Lower leg skin (tissue), 4 donors: ENCODE measurements at places on chromosomes 16 and 17. TPM values are rescaled to one million over a fixed set of nuclear protein-coding genes. Genes with fewer than 3 reads are reported as not detected.

DNA sequence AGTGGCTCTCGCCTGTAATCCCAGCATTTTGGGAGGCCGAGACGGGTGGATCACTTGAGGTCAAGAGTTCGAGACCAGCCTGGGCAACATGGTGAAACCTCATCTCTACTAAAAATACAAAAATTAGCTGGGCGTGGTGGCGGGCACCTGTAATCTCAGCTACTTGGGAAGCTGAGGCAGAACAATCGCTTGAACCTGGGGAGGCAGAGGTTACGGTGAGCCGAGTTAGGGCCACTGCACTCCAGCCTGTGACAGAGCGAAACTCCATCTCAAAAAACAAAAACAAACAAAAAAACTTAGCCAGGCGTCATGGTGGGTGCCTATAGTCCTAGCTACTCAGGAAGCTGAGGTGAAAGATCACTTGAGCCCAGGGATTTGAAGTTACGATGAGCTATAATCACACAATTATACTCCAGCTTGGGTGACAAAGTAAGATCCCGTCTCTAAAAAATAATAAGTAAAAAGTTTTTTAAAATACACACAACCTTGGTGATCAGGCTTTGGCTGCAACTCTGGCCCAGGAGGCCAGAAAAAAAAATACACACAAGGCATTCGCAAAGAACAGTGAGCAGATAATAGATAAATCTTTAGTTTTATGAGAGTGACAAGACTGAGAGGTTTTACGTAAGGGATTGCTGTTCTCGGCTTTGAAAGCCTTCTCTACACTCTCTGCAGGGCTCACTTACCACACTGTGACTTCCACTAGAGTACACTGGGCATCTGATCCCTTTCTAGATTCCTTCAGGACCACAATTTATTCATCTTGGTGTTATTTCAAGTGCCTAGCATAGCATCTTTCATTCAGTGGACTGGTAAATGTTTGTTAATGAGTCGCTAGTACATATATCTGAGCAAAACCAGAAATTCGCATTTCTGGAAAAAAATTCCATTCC, 5.9 kb downstream of the GSPT1 start:
- DNase-seq = no peak

DNA sequence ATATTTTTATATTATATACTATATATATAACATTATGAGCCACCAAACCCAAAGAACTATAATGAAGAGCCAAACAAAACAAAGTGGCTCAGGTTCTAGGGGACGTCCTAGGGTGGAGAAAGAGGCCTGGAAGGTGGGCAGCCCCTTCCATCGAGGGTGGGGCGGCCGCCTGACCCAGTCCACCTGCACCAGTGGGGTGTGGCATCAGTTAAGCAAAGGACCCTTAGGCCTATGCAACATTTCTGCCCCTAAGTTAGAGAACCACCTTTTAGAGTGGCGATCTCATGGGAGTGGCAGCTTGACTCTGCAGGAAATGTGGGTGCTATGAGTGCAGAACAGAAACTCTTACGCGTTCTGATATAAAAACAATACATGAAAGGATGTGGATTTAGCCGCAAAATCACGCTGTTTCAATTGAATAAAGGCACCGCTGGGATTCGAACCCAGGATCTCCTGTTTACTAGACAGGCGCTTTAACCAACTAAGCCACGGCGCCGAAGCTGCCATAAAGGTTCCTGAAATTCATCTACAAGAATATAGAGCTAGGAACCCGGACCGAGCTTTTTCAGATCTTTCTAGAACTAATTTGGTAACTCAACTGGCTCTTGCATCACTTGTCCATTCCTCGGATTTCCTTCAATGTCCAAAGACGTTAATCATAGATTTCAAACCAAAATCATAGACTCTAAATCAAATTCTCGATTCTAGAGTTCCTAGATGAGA, 15.6 kb upstream of the AURKB start:
- DNase-seq = peak; percentile 56

- no peak for DNase-seq
Observed at GRCh38 chr17:41520821-41521521, 2.3 kb upstream of the KRT15 start.

DNA sequence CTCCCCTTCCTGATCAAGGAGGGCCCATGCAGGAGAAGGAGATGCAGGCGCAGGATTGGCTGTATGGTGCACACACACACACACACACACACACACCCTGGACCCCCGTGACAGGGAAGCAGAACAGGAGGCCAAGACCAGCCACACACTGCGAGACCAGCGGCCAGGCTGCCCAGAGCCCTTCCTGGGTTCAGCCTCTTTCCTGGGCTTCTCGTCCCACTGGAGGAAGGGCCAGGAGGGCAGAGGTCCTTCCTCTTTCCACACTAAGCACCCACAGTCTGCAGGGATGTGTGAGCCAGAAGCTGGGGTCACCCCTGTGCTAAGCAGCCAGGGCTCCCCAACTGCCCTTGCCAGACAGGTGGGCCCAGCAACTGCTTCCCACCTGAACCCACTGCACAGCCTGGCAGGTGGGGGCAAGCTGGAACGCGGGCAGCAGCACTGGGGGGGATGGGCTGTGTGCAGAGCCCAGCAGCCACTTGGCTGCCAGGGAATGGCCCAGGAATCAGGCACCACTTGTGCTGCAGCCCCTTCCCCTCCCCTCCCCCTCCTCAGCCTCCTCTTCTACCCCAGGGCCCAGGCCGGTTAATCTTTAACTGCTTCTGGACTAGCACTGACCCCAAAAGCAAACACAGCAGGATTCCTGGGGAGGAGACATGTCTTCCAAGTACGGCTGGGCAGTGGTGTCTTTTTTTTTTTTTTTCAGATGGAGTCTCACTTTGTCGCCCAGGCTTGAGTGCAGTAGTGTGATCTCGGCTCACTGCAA, 44.6 kb upstream of the SLC38A10 start:
- no peak for DNase-seq

DNA sequence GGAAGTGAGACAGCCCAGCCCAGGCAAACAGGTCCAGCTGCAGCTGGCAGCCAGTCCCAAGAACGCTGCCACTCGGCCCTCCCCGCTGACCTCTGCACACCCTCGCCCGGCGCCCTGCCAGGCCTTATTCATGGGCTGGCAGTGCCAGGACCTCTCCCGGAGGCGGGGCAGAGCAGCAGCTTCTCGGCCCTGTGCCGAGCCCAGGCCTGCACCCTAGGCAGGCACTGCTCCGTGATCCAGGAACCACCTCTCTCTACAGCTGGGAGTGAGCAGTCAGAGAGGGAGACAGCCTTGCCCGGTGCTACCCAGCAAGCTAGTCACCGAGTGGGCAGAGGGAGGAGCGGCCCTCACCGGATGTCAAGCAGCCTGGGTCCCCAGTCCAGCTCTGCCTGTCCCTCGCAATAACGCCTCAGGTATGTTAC, 79.9 kb upstream of the CBX4 start:
- peak; percentile 63 for DNase-seq

DNA sequence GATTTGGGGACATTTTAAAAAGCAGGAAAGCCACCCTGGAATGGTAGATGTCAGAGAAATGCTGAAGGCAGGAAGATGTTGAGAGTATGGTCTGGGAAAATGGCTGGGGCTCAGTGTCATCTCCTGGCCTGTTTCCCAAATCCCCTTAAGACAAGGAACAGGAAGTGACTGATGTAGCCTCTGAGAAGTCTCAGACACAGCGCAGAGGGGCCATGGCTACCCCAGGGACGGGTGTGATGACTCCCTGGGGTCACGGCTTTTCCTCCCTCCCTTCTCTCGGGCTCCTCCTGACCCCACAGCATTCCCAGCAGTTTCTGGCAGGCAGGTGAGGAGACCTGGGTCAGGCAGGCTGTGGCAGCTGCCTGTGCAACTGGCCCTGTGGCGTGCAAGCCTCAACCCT, 45.4 kb downstream of the RAP1GAP2 start:
- no peak for DNase-seq

- no peak for DNase-seq
Observed at GRCh38 chr17:73647301-73647695, 3.1 kb upstream of the SDK2 start.

DNA sequence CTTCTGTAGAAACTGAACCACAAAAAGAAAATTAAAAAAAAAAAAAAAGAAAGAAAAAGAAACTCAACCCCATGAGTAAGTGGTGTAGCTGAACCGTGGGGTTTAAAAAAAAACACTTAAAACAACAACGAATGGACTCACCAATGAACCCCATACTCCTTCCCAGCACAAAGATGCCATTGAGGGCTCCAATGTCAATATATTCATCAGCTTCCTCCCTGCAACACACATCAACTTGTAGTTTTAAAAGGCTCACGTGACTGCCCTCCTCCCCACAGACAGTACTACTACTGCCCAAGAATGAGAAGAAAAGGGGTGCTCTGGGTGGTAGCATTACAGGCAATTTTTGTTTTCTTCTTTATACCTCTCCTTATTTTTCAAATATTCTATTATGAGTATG, 3.3 kb upstream of the KLHL11 start:
- no peak for DNase-seq

- DNase-seq = no peak
Observed at GRCh38 chr17:76276069-76276431, 10.9 kb downstream of the UBALD2 start.

DNA sequence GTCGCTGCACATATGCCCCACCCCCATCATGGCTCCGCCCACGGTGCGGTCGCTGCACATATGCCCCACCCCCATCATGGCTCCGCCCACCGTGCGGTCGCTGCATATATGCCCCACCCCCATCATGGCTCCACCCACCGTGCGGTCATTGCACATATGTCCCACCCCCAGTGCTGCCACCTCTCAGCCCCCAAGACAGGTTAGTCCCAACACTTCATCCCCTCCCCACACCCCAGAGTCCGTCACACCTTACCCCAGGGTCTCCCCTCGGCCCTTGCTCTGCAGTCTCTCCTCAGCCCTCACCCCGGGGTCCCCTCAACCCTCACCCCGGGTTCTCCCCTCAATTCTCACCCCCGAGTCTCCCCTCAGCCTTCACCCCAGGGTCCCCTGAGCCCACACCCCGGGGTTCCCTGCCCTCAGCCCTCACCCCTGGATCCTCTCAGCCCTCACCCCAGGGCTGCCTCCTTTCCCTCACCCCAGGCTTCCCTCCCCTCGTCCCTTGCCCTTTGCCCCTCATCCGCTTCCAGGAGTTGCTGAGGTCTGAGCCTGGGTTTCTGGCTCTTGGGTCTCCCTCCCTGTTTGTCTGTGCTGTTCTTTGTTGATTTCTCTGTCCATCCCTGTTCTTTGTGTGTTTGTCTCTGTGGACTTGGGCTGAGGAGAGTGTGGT, 25.6 kb downstream of the TPSG1 start:
- DNase-seq = no peak

DNA sequence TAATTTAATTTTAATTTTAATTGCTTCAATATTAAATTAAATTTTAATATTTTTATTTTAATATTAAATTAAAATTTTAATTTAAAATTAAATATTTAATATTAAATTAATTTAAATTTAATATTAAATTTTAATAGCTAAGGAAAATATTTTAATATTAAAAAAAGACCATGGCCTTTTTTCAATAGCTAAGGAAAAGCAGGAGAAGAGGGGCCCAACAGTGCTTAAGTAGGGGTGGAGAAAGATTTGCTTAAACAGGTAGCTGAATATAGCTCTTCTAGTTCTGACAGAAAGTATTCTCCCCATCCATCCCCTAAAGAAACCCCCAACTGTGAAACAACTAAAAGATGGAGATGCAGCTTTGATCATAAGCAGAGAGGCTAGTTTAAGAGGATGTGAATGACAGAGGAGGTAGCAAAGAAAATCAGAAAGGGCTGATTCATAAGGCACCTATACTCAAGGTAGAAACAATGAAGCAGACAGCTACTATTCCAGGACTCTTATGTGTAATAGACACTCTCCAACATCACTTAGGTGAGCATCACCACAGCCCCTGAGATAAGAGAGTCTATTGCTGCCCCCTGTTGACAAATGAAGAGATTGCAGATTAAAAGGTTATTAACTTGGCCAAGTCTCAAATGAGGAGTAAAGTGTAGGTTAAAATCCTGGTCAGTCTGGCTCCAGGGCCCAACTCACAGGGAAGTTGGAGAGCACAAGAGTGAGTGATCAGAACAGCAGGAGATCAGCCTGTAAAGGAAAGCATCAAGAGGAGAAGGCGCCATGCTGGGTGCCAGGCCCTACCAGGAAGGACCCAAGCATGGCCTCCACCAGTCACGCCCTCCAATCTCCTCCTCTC, 7.8 kb upstream of the RNASEK start:
- DNase-seq = no peak

- no peak for DNase-seq
Observed at GRCh38 chr17:83099086-83099555, 19.7 kb downstream of the METRNL start.

DNA sequence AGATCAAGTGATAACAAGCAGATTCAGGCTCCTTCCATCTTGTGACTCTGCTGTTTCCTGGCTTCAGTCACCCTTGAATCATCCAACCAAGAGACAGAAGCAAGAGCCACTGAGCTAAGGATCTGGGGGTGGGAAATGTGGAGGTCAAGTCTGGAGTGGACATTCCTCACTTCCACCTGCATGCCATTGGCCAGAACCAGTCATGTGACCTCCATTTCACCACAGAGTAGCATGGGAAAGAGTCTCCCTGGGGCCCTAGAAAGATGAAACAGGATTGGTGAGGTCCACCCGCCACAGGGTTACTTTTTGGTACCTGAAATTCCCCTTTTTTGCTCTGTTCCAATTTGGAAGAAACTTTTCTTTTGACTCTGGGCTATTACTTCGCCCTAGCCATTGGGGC, 1006.0 kb upstream of the EEF2KMT start:
- no peak for DNase-seq

DNA sequence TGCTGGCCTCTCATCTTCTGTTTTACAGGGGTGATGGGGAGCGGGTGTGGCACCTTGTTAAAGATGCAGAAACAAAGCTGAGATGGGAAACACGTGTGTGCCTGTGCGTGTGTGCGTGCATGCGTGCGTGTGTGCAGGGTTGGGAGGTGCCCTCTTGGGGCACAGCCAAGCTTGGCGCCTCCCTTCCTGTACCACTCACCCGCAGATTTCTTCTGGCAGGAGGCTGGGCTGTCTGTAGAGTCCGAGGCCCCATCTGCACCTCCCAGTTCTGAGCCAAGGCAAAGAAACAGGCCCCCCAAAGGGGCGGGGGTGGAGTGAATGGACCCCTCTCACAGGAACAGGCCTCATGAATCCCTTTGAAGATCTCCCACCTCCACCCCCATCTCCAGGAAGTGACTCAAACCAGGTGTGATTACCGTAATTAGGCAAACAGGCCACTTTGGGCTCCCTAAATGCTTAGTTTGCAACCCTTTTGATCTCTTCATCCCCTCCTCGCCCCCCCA, 20.9 kb downstream of the TNS4 start:
- no peak for DNase-seq

The KRT16 gene
- 80.0 TPM for total RNA-seq

The PTX4 gene
- total RNA-seq = not detected

The CDC42EP4 gene
- total RNA-seq = 33.0 TPM

The FOXO3B gene
- total RNA-seq = 17.4 TPM

The NGFR gene
- total RNA-seq = 40.5 TPM

The C16orf96 gene
- total RNA-seq = 0.49 TPM

The HAPSTR1 gene
- total RNA-seq = 39.1 TPM

The KRT39 gene
- 0.51 TPM for total RNA-seq
